HAP-1 (cell line): ENCODE measurements at places on chromosomes 13 and 19.

DNA sequence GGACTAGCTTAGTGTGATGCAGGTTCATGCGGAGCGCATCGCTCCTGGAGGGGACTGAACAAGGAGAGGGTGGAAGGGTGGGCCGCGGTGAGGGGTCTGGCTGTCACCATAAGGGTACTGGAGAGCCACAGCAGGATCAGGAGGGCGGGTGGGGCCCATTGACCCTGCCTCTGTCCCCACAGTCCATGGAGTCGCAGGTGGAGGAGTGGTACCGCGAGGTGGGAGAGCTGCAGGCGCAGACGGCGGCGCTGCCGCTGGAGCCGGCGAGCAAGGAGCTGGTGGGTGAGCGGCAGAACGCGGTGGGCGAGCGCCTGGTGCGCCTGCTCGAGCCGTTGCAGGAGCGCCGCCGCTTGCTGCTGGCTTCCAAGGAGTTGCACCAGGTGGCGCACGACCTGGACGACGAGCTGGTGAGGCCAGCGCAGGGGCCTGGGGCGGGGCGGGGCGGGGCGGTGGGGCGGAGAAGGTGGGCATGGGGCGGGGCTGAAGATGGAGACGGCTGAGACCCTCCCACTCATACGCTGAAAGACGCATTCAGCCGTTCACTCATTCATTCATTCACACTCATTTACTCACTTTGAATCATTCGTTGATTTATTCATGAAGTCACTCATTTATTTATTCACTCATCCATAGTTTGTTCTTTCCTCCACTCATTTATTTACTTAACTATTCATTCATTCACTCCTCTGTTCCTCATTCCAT, 27.5 kb upstream of the SHKBP1 start:
- DNase-seq: peak; percentile 84

GRCh38 chr19:40932008-40932959, 50.3 kb upstream of the CYP2A7 start:
- no peak for DNase-seq

DNA sequence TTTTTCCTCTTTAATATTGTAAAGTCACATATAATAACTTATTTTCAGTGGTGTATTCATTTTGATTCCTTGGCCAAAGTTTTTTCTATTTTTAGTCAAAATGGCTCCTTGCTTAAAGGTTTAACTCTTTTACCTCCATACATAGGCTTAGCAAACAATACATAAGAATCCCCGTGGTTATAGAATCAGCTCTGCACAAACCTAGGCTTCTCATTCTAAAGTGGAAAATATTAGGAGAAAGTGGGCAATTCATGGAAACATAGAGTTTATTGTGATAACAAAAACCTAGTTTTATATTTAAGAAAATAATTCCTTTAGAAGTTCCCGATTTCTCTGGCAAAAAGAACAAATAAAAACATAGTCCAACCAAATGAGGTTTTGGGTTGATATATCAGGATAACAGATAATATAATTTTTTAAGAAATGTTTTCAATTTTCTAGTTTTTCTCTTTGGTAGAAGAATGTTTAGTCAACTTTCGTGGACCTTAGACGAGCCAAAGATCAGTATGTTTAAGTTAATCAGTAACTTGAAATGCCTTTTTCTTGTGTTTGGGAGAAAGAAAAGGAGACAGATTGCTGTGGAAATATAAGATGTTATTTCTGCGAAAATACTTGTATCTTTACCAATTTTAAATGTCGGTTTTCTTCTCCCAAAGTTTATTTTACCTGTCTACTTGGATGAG, 93.4 kb upstream of the KLF12 start:
- DNase-seq: no peak

DNA sequence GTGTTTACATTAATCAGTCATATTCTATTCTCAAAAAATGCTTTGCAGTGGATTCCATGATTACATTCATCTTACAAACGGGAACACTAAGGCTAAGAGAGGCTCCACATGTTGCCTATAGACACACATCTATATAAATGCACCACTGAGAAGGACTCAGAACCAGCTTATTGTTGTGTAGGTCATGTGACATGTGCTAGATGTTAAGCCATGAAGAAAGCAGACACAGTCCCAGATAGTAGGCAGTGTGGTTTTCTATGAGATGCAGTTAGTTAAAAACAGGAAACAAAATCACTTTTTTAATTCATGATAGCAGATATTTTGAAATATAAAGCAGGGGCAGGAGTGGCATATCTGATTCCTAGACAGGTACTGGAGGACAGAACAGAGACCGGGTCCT, 10.7 kb downstream of the SIGLEC6 start:
- DNase-seq: no peak

GRCh38 chr19:3813473-3814392, 27.6 kb upstream of the MATK start:
- DNase-seq: no peak

DNA sequence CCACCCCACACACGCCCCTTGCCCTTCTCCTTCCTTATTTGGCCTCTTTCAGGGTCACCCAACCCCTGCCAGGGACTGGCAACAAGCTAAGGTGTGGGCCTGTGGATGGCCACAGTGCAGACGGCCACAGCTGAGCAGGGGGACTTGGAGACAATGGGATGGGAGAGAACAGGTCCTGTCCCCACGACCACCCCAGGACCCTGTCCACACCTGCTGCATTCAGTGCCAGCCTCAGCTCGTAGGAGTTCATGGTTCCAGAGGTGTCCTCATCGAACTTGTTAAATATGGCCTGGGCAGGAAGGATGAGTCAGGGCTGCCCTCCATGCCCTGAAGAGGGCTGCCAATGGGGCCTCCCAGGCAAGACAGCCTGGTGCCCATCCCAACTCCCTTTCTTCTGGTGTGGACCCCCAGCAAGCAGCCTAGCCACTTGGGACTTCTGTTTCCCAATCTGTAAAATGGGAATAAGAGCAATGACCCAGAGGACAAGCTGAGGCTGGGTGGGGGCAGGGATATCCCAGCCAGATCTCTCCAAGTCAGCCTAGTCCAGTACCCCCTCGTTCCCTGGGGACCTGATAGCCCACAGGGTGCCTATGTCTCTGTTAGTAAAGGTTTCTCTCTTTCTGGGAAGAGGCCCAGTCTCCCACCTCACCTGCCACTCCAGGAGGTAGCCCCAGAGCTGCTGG, 10.6 kb downstream of the CAPN12 start:
- no peak for DNase-seq
